Muscle of leg (tissue), 16 donors: ENCODE measurements at places on chromosomes 5 and 9. TPM values are rescaled to one million over a fixed set of nuclear protein-coding genes. Genes with fewer than 3 reads are reported as not detected.

Gene PAX5
- total RNA-seq = under 0.01 TPM

Gene LECT2
- not detected for total RNA-seq

Gene ANGPTL2
- total RNA-seq = 75.6 TPM

GRCh38 chr9:130124085-130124860 lies 47.9 kb upstream of the NCS1 start:
- DNase-seq = peak; percentile 47

Gene FBLL1
- total RNA-seq = 0.62 TPM

DNA sequence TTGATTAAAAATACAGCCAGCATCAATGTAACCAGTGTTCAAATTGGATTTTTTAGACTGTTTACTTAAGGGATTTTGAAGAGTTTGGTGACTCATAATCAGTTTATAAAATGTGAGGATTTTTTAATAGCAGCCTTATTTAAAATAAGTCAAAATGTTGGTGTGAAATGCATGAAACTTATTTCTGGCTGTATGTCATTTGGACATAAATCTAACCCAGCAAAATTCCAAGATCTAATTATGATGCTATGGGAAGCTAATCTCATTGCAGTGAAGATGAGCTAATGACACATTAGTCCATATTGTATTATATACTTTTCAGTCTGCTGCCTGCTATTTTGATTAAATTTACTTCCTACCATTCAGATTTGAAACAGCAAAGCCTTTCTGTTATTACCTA lies 140.3 kb downstream of the AOPEP start:
- DNase-seq = no peak

DNA sequence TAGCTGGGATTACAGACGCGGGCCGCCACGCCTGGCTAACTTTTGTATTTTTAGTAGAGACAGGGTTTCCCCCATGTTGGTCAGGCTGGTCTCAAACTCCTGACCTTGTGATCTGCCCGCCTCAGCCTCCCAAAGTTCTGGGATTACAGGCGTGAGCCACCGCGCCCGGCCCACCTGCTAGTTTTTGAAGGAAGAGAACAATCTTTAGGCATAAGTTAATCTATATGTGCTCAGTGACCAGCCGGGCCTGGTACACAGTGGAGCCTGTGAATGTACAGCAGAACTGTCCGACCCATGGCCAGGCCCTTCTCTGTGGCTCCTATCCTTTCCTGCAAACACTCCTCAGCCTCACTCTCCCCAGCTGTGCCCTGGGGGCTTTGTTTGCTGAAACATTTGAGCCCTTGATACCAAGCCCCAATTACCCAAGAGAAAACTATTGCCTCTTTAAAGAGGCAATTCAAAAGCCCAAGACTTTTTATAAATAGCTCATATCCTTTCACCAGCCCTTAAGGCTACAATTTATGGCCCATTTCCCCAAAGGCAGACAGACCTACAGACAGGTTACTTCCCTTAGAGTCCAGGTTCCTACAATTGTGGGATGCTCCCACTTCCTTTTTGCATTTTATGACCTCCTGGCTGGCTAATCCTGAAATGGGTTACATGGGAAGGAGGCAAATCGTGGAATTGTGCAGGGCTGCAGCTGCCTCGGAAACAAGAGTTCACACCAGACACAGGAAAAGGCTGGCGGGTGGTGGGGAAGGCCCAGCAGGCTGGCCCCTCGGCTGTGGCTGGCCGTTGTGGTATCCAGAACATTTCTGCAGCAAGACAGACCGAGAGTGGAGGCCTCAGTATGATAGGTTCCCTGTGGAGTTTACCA lies 37.5 kb downstream of the SPRY4 start:
- DNase-seq = no peak

DNA sequence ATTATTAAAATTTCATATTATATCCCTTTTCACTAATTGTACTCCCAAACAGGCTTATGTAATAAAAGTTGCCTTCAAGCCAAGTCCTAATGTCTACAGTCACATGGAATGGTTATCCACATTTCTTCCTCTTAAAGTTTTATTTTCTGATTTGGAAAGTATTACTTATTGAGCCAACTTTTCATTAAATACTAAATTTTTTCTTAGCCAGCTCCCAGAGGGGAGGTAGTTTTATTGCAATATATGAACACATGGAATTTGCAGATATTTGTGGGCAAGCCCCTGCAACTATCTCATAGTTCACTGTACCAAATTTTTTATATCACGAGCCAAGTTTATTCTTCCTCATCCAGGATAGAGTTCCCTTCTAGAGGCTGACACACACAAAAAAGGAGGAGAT lies 332.8 kb upstream of the PTGER4 start:
- DNase-seq = peak; percentile 83

- no peak for DNase-seq
These were observed 177.4 kb downstream of the NSG2 start for GRCh38 chr5:174222891-174223290.

DNA sequence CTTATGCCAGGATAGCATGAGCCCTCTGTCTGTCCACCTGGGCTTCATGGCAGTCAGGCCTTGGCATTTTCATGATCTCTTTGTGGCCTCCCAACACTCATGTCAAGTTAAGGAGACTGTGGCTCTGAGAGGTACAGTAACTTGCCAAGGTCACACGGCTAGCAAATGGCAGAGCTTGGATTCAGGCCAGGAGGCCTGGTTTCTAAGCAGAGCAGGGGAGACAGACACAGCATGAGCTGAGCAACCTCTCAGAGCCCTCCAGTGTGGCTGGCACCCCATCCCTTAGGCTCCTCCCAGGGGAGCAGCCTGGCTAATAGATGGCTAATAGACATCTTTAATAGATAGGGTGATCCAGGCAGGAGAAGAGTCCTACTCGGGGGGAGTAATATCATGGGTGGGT lies 4.1 kb downstream of the SYNPO start:
- DNase-seq = no peak

DNA sequence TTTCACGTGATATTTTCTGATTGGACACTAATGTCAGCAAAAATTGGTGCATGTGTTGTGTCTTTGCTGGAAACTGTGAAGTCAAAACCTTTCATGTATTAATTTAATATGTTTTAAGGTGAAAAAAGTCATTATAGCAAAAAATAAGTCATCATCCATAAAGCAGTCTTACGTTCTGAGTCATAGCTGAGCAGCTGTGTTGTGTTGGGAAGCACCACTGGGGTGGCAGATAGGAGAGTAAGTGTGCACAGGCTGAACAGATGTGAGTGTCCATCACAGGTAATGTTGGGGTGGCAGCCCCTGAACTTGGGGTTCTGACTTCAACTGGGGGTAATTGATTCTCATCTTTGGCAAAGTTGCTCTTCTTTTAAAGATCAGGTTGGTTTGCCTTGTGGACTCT lies 156.8 kb downstream of the NXNL2 start:
- DNase-seq = no peak

Gene TMEM171
- 0.71 TPM for total RNA-seq

DNA sequence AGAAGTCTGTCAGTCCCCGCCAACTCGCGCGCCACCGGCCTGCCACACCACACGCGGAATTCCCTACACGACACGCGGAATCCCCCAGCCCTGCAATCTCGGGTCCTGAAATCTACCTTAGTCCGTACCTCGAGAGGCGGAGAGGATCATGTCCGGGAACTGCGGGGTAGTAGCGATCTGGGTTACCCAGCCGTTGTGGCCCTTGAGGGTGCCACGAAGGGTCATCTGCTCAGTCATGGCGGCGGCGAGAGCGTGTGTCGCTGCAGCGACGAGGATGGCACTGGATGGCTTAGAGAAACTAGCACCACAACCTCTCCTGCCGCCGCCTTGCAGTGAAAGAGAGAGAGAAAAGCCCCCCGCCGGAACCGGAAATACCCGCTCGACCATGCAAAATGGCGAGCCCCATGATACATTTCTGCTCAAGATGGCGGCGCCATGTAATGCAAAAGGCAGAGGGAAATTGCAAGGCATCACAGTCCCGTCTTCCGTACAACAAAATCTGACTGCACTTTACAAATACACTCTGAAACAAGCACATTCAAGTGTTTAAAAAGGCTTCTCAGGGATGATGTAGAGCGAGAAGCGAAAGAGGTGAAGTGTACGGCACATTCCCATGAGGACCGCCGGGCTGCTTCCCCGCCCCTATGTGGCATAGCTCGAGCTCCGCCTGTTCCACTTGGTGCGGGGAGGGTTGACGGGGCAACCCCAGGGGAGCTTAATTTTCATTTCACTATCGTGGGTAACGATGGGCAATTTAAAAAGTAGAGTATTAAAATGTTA lies at the start of gene RACK1:
TSS of gene RACK1 (minus strand) at position 343 of the 780 bp plus-strand sequence. CDS start at position 237, 106 bp downstream.
- peak; percentile 98 for DNase-seq

DNA sequence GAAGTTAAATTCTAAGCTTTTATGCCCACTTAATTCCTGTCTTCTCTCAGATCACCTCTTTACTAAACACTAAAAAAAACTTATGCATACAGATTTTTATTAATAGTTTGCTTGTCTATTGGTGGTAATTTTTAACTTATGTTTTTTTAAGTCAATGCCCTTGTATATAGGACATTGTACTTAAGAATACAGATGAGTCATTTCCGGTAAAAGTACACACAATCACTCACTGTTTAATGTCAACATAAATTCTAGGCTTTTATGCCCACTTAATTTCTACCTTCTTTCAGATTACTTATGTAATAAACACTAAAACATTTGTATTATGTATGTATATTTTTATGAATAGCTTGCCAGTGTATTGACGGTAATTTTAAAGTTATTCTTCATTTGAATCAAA lies 872.8 kb upstream of the CDH9 start:
- no peak for DNase-seq

- DNase-seq = no peak
These were observed 18.7 kb upstream of the ADAM19 start for GRCh38 chr5:157594257-157594656.

DNA sequence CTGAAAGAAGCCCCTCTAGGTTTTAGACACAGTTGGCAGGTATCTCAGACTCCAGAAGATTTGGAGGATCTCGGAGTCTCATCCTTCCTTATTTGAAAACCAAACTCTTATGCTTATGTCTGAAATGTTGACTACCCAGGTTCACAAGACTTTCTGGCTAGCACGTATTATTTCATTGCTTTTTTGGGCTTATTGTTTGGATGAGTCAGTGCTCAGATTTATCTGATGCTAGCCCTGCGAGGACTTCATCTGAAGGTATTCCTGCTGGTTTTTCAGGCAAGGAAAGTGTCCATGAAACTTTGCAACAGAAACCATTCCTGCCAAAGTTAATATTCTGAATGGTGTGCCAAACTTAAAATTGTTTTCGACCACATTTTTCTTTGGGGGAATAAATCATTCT lies 8.5 kb downstream of the OSTF1 start:
- DNase-seq = no peak

DNA sequence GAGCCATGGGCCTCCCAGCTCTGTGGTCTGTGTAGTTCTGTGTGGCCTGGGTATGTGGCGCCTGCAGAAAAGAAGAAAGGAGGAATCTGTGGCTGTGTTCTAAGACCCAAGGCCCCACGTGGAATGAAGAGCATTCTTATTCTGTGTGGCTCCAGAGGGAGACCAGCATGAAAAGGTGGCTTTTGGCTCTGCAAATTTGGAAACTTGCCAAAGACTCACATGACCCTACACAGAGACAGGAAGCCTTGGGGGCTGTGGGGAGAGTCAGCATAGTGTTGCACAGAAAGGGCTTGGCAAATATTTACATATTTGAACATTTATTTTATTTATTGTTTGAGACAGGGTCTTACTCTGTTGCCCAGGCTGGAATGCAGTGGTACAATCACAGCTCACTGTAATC lies 193.3 kb downstream of the TMEM38B start:
- peak; percentile 20 for DNase-seq

DNA sequence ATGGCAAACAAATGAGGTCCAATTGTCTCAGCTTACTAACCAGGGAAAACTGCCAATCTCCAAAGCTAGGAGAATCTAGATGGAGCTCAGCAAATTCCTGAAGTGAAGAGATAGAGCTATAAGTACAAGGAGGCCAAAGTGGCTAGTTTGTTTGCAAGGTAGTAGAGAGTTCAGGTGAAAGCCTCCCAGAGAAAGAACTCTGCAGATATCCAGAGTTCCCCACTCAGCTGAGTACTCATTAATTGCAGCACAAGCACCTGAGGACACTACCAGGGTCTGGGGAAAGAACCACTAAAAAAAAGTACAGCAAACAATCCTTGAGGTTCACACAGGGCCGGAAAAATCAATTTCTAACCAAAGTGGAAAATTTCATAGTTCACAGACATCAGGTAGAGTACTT lies 250.9 kb downstream of the TMEM232 start:
- DNase-seq = no peak

Gene LCNL1
- total RNA-seq = 0.53 TPM
